ENCODE measurements at places on chromosomes 13 and 19. TPM values are rescaled to one million over a fixed set of nuclear protein-coding genes. Genes with fewer than 3 reads are reported as not detected.

GRCh38 chr13:97221046-97221445, 1.1 kb upstream of the MBNL2 start:
- DNase-seq = no peak
- no peak overlapping the region for H3K27ac ChIP-seq
- H3K4me1 ChIP-seq = peaks cover 11% of the 10 kb centered on the region
- H3K27me3 ChIP-seq = no peaks in the 10 kb centered on the region

DNA sequence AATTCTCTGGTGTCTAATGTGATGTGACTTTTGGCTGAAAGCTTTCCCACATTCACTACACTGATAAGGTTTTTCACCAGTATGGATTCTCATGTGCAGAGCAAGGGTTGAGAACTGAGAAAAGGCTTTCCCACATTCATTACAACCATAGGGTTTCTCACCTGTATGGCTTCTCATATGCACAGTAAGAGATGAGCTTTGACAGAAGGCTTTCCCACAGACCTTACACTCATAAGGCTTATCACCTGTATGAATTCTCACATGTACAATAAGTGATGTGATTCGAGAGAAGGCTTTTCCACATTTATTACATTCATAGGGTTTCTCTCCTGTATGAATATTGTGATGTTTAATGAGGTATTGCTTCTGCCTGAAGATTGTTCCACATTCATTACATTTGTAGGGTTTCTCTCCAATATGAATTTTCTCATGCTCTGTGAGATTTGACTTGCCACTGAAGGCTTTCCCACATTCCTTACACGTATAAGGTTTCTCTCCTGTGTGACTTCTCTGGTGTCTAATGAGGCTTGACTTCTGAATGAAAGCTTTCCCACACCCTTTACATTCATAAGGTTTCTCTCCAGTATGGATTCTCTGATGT, 14.0 kb downstream of the ZNF260 start:
- peak overlapping the region; percentile 18 for H3K4me3 ChIP-seq
- H3K4me1 ChIP-seq = no peaks in the 10 kb centered on the region
- peaks cover 56% of the 10 kb centered on the region for H3K36me3 ChIP-seq
- DNase-seq = no peak

GRCh38 chr19:53432088-53432661, 391 bp downstream of the ZNF761 start:
- peak overlapping the region; percentile 53 for H3K27ac ChIP-seq
- no peaks in the 10 kb centered on the region for H3K27me3 ChIP-seq
- H3K36me3 ChIP-seq = peaks cover 10% of the 10 kb centered on the region
- peak overlapping the region; percentile 82 for H3K4me3 ChIP-seq

- no peaks in the 10 kb centered on the region for H3K36me3 ChIP-seq
- no peaks in the 10 kb centered on the region for H3K27me3 ChIP-seq
- H3K4me1 ChIP-seq = peaks cover 10% of the 10 kb centered on the region
- no peak overlapping the region for H3K4me3 ChIP-seq
- DNase-seq = no peak
- no peak overlapping the region for H3K27ac ChIP-seq
These were observed 556.2 kb downstream of the KCTD12 start for GRCh38 chr13:76329866-76330580.

- no peak overlapping the region for H3K27ac ChIP-seq
- H3K36me3 ChIP-seq = no peaks in the 10 kb centered on the region
- DNase-seq = no peak
These were observed 62.9 kb upstream of the KLHL1 start for GRCh38 chr13:70171151-70171550.

GRCh38 chr19:1047696-1048147, 7.8 kb downstream of the ABCA7 start:
- H3K4me1 ChIP-seq = no peaks in the 10 kb centered on the region
- no peak overlapping the region for H3K4me3 ChIP-seq
- DNase-seq = no peak
- H3K27me3 ChIP-seq = no peaks in the 10 kb centered on the region
- no peak overlapping the region for H3K27ac ChIP-seq

GRCh38 chr13:94305463-94305862, 174.0 kb downstream of the DCT start:
- no peak for DNase-seq
- H3K36me3 ChIP-seq = no peaks in the 10 kb centered on the region
- H3K27ac ChIP-seq = no peak overlapping the region
- peaks cover 9% of the 10 kb centered on the region for H3K4me1 ChIP-seq
- no peak overlapping the region for H3K4me3 ChIP-seq

GRCh38 chr19:57241176-57241575, 744 bp downstream of the ZNF805 start:
- peak overlapping the region; percentile 100 for H3K4me3 ChIP-seq
- no peaks in the 10 kb centered on the region for H3K27me3 ChIP-seq
- H3K27ac ChIP-seq = peak overlapping the region; percentile 88
- H3K4me1 ChIP-seq = peaks cover 15% of the 10 kb centered on the region
- no peak for DNase-seq

- no peaks in the 10 kb centered on the region for H3K36me3 ChIP-seq
- no peak overlapping the region for H3K27ac ChIP-seq
- H3K4me1 ChIP-seq = no peaks in the 10 kb centered on the region
- H3K27me3 ChIP-seq = no peaks in the 10 kb centered on the region
These were observed 812.1 kb upstream of the MIR17HG start for GRCh38 chr13:90535421-90535820.

DNA sequence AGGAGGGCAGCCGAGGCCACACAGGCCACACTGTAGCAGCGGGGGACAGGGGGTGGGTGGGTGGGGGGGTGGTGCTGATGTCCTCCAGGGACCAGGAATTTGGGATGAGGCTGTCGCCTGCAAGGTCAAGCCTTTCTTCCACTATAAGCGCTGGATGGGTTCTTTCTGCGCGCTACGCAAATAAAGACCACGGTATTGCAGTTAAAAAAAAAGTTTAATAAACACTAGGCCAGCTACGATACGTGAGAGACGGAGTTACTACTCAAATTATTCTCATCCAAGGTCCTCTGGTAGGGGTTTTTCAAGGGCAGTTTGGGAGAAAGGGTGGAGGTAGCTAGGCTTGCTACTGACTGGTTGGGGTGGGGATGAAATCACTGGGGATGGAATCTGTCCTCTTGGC, 508 bp upstream of the ZNF44 start:
- H3K27me3 ChIP-seq = no peaks in the 10 kb centered on the region
- no peaks in the 10 kb centered on the region for H3K36me3 ChIP-seq
- H3K4me1 ChIP-seq = peaks cover 16% of the 10 kb centered on the region

DNA sequence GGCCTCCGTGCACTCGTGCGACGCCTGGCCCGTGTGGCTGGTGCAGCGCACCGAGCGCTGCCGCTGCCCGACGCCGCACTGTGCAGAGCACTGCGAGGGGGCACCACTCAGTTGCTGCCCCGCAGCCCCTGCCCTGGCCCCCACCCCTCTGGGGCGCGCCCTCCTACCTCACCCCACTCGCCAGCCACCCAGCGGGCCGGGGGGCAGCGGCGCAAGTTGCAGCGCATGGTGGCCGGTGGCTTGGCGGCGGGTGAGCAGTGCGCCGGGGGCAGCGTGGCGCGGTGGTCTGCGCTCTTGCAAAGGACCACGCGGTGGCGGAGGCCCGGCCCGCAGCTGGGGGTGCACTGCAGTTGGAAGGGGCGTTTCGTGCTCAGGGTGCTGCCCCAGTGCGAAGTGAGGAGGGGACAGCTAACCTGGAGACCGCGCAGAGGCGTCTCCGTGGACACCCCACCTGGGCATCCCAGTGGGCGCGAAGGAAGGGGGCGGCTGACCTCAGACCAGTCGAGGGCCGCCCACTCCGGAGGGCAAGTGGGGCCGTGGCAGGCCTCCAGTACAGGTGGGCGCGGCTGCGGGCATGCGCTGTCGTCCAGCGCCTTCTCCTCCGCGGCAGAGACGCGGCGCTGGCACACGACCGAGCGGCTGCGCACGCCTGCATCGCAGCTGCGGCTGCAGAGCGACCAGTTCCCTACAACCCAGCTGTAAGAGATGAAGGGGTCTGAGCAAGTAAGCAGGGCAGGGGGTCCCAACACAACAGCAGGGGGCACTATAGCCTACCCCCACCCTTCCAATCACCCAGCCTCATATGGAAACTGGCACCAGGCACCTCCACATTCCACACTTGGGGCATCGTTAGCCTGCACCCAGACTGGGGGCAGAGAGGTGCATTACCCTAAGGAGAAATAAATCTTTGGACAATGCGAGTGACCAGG, 8.0 kb upstream of the MYO1F start:
- no peak for DNase-seq
- H3K36me3 ChIP-seq = peaks cover 52% of the 10 kb centered on the region
- H3K27ac ChIP-seq = no peak overlapping the region

- H3K27me3 ChIP-seq = no peaks in the 10 kb centered on the region
- no peaks in the 10 kb centered on the region for H3K4me1 ChIP-seq
- DNase-seq = no peak
- no peak overlapping the region for H3K4me3 ChIP-seq
These were observed 114.6 kb downstream of the TDRD3 start for GRCh38 chr13:60511637-60512036.

DNA sequence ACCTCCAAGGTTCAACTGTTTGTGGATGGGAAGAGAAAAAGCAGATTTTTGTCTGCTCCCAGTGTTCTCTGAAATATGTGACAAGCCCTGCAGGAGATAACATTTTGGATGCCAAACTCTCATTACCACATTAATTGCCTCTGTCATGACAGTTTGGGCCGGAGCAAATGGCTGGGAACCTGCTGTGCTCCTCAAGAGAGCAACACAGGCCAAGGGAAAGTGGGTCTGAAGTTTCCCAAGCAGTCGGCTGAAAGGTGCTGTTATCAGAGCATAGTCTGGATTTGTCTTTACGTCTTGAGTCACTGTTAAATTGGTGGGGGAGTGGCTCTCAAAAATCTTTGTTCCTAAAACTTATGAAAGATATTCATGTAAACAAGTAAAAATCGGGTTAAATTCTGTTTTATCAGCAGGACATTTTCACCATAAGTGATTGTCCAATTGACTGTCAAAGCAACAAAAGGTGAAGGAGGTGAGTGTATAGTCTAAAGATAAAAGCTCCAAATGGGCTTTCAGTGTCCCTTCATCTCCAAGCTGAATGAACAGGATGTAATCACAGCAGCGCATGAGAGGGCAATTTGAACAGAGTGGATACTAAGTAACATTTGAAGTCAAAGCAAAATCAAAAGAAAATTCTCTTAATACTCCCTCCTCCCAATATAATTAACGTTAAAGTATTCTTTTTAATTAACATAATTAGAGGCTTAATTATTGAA, 844.8 kb downstream of the PCDH17 start:
- H3K36me3 ChIP-seq = no peaks in the 10 kb centered on the region
- no peaks in the 10 kb centered on the region for H3K27me3 ChIP-seq
- H3K4me3 ChIP-seq = no peak overlapping the region
- DNase-seq = no peak
- H3K27ac ChIP-seq = no peak overlapping the region

LYPD3 gene
- total RNA-seq = not detected

PLK5 gene
- not detected for total RNA-seq

MRPL4 gene
- total RNA-seq = 29.9 TPM

CLEC17A gene
- total RNA-seq = not detected

OR4F17 gene
- not detected for total RNA-seq

ZNRF4 gene
- not detected for total RNA-seq

BBC3 gene
- 6.5 TPM for total RNA-seq
